Suppressor macrophage treated with lipopolysaccharide for 1 hour (primary cell): ENCODE measurements at places on chromosomes 2 and 18.

DNA sequence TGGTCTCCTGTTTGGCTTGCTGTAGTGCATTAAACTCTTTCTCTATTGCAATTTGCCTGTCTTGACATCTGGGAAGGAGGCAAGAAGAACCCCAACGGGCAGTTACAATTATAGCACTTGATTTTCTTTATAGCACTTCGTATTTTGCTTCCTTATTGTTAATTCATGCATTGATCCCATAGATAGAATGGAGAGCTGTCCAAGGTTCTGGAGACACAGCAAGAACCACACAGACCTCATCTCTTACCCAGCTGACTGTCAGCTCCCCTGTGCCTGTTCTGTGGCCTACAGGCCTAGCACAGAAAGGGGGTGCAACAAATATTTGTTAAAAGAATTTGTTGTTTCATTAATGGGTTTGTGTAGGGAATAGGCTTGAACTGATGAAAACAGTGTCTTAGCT is 194.3 kb downstream of the GALNT1 start:
- peak; percentile 13 for DNase-seq

DNA sequence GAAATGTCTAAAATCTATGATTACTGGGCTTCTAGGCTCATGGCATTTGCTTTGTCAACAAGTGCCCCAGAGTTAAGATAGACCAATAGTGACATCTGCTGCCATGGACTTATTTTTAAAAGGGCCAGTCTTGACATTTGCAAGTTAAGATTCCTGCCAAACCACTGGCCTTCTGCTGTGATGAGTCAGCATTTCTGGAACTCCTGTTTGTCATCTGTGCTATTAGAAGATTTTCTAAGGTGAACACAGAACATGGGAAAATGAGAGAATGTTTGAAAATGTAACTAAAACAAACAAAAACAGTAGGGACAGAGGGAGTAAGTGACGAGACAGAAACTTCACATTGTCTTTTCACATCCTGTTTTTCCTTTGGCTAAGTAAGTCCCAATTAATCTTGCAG is 93.7 kb upstream of the WDR75 start:
- DNase-seq = no peak

- peak; percentile 23 for DNase-seq
These were observed 1.8 kb downstream of the EVX2 start for GRCh38 chr2:176081837-176082524.

DNA sequence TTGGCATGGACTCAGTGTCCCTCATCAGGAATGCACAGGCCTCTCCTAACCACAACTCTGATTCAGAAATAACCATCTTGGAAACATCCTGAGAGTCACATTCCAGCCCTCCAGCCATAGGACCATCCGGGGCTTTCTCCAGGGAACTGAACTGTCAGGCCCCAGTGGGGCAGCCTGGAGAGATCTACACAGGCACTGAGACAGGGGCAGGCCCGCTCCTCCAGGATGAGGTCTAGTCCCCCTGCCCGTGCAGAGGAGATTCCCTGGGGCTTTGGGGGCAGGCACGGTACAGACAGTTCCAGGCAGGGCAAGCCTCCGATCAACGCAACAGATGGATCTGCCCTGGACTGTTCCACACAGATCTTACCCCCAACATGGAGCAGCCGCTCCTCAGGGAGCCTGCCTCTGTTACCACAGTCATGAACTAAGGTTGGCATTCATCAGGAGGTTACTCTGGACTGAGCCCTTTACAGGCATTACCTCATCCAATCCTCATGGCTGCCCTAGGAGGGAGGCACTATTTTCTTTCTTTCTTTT is 12.0 kb downstream of the KCNK3 start:
- no peak for DNase-seq

DNA sequence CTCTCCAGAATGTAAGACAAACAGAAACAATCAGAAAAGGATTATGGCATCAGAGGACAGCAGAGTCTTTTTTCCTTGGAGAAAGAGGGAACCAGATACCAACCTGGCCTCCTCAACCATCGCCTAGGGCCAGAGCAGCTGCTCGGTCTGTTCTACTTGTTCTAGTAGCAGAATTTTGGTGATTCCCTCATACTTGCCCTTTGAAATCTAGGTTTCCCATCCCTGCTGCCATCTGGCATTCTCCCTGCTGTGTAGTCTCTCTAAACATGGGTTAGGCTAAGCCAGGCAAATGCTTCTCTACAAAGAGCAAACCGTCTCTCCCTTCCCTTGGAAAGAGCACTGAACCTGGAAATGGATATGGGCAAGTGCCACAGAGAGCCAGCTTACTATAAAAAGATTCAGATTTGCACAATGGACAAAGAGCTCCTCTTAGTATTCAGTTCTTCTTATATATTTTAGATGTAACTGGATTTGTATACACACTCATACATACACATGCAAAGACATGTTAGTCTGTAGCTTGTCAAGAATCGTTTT is 208.6 kb upstream of the ST6GAL2 start:
- DNase-seq = no peak

DNA sequence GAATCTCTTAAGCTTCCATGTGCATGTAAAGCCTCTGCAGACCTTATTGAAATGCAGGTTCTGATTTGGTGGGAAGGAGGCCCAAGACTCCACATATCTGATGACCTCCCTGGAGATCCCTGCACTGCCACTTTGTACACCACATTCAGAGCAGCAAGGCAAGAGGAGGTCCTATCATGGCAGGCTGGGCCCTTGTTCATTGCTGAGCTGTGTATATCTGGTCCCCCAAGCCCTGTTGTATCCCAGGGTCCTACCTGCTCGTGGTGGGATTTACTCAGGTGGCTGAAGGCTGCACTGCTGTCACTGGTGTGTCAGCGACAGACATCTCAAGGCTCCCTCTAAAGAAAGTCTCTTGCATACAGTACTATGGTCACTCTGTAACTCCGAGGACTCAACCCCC is 114.2 kb downstream of the ST6GAL2 start:
- DNase-seq = no peak
